ENCODE measurements at places on chromosomes 13 and 19.

GRCh38 chr13:23496255-23496654, 62.8 kb upstream of the SACS start:
- no peak for DNase-seq

- no peak for DNase-seq
Measured at GRCh38 chr13:110921695-110922094, 6.8 kb upstream of the ANKRD10 start.

DNA sequence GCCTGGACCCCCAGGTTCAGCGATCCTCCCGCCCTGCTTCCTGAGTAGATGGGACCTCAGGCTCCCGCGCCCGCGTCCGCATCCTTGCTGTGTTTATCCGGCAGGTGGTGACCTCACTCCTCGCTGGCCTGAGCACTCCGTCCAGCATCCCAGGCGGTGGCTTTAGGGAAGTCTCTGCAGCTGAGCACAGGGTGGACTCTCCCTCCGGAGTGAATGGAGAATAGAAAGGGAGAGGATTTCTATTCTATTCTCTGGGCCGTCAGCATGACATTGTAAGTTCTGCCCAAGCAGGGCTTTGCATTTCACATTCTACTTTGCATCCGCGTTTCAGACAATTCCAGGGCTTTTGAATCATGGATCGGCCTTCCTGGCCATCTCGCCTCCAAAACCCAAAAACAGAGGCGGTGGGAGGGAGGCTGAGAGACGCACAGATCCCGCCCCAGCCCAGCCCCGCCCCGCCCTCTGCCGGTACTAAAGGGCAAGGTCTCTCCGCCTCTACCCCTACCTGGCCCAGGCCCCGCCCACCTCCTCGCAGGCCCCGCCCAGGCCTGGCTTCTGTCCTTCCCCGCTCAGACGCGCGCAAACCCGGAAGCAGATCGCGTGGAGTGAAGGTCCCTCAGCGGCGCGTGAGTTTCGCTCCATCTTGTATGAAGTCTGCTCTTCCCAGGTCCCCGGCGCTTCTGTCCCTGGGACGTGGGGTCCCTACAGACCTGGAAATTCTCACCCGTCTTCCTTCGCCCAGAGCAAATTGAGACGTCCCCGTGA, at the start of gene ZNF525:
Gene ZNF525, plus strand, starts transcription at position 572 of the 765 bp plus-strand sequence. CDS start 6,577 bp downstream, outside the sequence.
- DNase-seq = peak; percentile 81

- no peak for DNase-seq
Measured at GRCh38 chr13:85074543-85075313, 724.5 kb downstream of the SLITRK6 start.

GRCh38 chr19:16222806-16223205, 25.1 kb downstream of the AP1M1 start:
- no peak for DNase-seq

GRCh38 chr13:52932649-52933048, 84.2 kb upstream of the PCDH8 start:
- no peak for DNase-seq

DNA sequence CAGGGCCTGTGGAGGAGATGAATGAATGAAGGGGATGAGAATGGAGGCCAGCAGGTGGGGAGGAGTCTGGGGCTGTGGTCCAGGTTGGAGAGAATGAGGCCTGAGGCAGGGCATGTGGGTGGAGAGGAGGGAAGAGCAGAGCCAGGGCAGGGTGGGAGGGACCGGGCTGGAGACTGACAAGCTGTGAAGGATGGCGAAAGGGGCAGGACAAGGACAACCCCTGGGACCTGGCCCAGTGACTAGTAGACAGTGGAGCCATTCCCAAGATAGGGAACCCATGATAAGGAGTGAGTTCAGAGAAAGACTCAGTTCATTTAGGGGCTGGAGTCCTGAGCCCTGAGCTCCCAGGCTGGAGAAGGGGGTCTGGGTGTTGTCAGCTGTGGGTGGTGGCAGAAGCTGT, 3.0 kb downstream of the PTH2 start:
- DNase-seq = no peak

GRCh38 chr19:2242092-2242537, 5.5 kb downstream of the SF3A2 start:
- DNase-seq = no peak

DNA sequence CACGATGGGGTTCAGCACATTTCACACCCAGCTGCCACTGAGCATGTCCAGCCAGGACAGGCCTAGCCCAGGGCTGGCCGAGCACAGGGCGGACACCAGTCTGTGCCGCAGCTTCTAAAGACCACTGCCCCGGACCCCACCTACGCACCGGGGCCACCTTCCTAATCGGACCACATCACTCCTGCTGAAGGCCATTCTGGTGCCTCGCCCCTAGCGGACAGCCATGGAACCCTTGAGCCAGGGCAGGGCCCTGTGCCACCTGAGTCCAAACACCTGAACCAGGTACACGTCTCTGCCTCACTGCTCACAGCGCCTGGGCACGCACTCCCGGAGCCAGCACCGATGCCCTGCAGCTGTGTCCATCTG, 8.4 kb upstream of the C13orf46 start:
- DNase-seq = no peak

DNA sequence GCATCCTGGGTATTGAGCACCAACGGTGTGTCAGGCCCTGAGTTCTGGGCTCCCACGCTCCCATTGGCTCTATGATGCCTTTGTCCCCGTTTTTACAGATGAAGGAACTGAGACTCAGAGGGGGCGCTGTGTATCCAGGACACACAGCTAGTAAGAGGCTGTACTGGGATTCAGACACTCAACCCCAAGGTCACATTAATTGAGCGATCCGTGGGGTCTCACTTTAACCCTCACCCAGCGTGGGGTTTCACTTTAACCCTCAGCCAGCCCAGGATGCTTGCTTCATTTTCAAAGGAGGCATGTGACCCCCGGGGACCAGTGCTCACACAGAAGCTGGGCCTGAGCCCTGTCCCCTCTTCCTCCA, 42.6 kb downstream of the CYP4F22 start:
- no peak for DNase-seq

- no peak for DNase-seq
Measured at GRCh38 chr19:32067685-32068084, 277.7 kb upstream of the ZNF507 start.

GRCh38 chr19:13001166-13001501, 5.9 kb downstream of the NFIX start:
- no peak for DNase-seq

DNA sequence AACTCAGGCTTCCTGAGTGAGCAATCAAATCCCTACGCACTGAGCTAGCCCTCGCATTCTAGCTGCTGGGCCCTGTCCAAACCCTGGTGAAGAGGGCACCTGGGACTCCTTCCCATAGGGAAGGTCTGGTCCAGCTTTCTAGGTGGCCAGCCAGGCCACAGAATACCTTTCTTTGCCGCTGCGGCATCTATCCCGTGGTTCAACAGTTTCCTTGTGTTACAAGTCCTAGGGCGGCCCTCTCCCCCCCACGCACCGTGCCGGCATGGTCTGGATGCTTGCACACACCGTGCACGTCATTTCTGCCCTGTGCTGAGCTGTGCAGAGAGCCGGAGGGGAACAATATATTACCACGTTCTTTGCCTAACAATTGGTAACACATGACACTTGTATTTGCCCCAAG, 164.6 kb upstream of the TSHZ3 start:
- no peak for DNase-seq

DNA sequence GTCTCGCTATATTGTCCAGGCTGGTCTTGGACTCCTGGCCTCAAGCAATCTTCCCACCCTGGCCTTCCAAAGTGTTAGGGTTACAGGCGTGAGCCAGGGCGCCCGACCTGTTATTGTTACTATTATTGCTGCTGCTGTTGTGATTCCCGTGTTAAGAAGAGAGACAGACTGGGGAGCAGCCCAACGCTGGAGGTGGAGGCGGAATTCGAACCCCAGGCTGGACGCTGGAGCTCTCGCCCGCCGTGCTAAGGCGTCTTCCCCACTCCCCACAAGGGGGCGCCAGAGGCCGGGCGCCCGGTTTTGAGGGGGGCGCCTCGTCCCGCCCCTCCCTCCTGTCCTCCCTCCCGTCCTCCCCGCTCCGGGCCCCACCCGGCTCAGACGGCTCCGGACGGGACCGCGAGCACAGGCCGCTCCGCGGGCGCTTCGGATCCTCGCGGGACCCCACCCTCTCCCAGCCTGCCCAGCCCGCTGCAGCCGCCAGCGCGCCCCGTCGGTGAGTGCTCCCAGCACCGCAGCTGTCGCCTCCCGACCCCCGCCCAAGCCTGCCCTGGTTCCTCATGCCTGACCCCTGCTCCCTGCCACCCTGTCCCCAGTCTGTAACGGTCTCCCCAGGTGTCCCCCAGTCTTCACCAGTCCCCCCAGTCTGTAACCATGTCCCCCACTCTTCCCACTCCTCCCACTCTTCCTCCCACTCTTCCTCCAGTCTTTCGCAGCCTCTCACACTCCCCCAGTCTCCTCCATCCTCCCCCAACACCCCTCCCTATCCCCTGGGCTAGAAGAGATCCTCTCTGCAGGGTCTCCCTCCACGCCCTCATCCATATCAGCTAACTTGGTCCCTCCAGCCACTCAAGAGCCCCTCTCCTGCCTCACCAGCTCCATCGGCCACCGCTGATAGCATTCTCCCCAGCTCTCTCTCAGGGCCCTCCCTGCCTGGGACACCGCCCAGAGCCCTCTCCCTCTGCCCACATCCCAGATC, at the start of gene EHD2:
Gene EHD2, plus strand, starts transcription at position 377 of the 976 bp plus-strand sequence. CDS start 3,191 bp downstream, outside the sequence.
- DNase-seq = no peak

- no peak for DNase-seq
Measured at GRCh38 chr19:50741179-50741933, 18.2 kb downstream of the CLEC11A start.

- DNase-seq = no peak
Measured at GRCh38 chr13:41426047-41426446, 31.3 kb upstream of the RGCC start.

GRCh38 chr19:53978975-53979801, 12.2 kb upstream of the CACNG6 start:
- DNase-seq = no peak

DNA sequence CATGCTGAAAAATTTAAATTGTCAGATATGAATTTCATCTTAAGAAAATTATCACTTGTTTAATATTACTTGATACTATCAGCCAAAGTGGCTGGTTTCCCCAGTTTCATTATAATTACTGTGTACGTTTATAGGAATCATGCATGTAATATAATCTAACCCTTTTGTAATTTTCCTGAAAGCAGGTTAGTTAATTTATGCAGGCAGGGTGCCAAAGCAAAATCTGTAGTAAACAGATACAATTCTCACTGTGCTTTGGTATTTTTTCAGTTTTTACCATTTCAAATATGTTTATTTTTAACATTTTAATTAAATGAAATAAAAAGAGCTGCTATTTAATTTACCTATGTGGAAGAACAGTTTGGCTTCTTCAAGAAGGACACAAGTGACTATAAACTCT, 1227.5 kb upstream of the MIR17HG start:
- DNase-seq = no peak

DNA sequence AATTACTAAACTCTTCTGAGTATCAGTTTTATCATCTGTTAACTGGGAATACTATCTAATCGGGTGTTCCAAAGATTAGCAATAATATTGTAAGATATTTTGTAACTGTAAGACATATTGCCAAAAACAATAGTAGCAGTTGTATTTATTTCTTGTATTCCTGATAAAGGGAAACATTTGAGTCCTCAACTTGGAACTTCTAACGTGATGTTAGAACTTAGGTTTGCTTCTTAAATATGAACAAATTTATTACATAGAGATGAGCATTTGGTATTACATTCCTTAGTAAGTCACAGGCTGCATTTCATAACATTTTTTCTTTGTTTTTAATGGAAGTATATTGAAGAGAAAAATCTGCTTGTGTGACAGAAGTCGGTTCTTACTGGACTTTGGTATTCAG, 225.3 kb downstream of the NALCN start:
- no peak for DNase-seq

DNA sequence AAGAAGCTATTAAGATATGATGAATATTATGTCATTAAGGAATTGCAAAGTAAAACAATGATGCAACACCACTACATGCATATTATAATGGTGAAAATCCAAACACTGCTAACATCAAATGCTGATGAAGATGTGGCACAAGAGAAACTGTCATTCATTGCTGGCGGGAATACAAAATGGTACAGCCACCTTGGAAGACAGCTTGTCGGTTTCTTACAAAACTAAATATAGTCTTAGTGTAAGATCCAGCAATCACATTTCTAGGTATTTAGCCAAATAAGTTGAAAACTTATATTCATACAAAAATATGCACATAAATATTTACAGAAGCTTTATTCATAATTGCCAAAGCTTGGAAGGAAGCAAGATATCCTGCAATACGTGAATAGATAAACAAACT, 114.9 kb upstream of the EDNRB start:
- no peak for DNase-seq

DNA sequence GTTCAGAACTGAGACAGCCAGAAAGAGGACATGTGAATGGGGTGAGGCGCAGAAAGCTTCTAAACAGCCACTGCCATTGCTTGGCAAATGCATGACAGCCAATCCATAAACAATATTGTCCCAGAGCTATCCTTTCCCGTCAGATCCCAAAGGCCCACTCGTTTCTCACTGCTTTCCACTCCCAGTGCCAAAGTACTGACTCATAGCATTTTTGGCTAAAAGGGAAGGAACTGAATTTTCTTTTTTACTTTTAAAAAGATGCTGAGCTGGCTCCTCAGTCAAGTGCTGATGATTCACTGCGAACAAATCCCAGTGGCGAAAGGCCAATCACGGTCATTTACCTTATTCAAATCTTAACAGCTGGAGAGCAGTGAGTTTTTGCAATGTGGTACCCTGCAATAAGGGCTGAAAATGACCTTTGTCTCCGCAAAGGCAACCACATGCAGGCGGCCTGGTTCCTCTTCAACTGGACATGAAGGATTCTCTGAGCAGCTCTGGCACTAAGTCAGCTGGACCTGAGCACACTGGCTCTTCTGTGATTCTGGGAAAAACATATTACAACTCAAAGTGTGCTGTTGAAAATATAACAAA, 151.7 kb downstream of the DCLK1 start:
- no peak for DNase-seq

GRCh38 chr13:22102271-22102670, 431.4 kb downstream of the FGF9 start:
- DNase-seq = no peak

- DNase-seq = no peak
Measured at GRCh38 chr19:45528149-45528743, 21.0 kb downstream of the VASP start.

GRCh38 chr13:36430247-36431203, 1.8 kb upstream of the CCNA1 start:
- no peak for DNase-seq

GRCh38 chr19:32750441-32751055, 31.0 kb downstream of the TDRD12 start:
- DNase-seq = no peak

GRCh38 chr13:109447667-109448066, 338.7 kb downstream of the IRS2 start:
- DNase-seq = no peak

DNA sequence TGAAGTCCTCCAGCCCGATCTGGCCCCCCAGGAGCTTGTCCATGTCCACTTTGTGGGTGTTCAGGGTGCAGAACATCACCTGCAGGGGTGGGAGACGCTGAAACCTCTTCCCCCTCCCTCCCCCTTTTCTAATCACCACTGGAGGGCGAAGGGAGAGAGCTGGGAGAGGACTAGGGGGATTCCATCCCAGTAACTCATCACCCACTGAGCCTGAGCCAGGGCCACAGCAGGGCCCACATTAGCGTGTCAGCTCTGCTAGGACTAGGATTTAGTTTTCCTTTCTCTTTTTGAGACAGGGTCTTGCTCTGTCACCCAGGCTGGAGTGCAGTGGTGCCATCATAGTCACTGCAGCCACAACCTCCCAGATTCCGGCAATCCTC, 5.5 kb upstream of the PTGER1 start:
- no peak for DNase-seq

Data from dorsolateral prefrontal cortex (tissue), 122 donors.